ENCODE measurements at places on chromosomes 3 and 15. TPM values are rescaled to one million over a fixed set of nuclear protein-coding genes. Genes with fewer than 3 reads are reported as not detected.

- DNase-seq, result no peak
These were observed 41.8 kb downstream of the CHSY1 start for GRCh38 chr15:101210058-101210457.

- no peak for DNase-seq
These were observed 67.2 kb upstream of the SIAH2 start for GRCh38 chr3:150830094-150830681.

DNA sequence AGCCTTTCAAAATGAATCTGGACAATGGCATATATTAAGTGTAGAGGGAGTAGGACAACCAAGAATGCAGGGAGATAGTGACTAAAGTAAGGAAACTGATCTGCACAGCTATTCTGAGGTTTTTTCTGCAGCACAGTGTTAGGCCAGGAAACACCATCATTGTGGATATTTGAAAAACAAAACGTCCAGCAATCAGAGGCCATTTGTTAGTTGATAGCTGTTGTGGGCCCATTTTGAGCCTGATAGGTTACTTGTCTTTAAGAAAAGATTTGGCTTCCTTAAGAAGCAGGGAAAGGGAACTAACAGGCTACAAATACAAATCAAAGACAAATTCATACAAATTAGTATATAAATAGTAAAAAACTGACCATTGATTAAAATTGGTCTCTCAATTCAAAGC is 375.8 kb upstream of the ARL6 start:
- no peak for DNase-seq

- no peak for DNase-seq
These were observed 29.3 kb downstream of the FBLN2 start for GRCh38 chr3:13578251-13578650.

DNA sequence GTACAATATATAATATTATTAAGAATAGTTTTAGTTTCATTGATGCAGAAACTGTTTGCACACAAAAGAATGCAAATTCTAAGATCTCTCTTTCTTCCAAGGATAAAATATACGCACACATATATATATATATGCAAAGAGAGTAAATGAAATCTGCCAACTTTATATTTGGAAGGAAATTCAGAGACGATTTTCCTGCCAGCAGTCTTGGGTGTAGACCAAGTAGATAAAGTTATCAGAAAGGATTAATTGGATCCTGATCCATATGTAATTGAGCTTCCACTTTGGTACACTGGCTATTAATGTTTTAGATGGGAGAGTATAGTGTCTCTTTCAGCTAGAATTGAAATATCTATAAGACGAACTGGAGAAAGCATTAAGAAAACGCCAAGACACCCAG is 295.4 kb upstream of the IL12A start:
- no peak for DNase-seq

DNA sequence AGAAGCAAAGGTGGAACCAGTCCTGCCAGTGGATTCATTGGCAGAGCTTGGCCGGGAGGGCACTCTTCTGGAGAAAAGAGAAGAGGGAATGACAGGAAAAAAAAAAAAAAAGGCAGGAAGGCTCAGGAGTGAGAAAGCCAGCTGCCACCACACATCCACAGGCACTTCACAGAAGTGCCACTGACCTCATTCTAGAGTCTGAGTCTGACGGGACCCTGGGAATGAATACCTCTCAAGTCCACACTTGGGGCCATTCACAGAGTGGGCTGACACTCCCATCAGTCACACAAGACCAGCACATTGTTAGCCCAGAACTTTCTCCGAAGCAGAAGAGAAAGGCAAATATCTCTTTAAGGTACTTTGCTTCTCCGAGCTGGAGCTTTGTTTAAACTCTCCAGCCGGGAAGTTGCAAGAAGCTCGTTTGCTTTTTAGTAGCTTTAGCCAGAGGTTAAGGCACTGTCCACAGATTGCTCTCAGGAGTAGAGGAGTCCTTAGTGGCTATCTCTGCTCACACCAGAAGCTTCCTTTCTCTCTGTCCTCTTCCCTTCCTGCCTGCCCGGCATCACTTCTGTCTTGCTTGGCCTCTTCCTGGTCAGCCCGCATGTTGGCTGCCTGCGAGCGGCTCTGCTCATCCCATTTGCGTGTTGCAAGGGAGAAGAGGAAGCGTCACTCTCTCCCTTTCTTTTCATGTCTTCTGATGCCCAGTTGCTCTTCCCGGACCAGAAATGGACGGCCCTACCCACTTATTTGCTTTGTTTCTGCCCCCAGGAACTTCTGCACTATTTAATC is 53.8 kb downstream of the CMTM6 start:
- DNase-seq, result no peak

- peak; percentile 18 for DNase-seq
These were observed 15.4 kb downstream of the ARNT2 start for GRCh38 chr15:80419546-80419945.

- DNase-seq, result peak; percentile 62
These were observed 9.6 kb upstream of the FAM174B start for GRCh38 chr15:92665100-92665555.

- no peak for DNase-seq
These were observed 54.3 kb upstream of the TNIK start for GRCh38 chr3:171514466-171514865.

DNA sequence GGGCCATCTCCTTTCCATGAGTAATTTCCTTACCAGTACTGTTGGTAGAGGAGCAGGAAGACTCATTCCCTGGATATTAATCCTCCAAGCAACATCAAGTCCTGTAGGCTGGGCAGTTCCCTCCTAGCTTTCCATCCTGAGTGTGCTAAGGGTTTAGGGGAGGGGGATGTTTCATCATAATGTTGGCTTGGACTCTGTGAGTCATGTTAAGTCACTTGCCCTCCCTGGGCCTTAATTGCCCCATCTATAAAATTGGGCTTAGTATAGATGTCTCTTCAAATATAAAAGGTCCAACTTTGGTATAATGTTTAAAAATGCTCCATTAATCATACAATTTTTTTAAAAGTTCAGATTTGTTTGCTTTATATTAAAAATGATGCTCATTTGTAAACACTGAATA is 52.7 kb downstream of the TLE3 start:
- DNase-seq, result no peak

GRCh38 chr3:125160606-125161371 is 51.8 kb downstream of the SLC12A8 start:
- peak; percentile 35 for DNase-seq

DNA sequence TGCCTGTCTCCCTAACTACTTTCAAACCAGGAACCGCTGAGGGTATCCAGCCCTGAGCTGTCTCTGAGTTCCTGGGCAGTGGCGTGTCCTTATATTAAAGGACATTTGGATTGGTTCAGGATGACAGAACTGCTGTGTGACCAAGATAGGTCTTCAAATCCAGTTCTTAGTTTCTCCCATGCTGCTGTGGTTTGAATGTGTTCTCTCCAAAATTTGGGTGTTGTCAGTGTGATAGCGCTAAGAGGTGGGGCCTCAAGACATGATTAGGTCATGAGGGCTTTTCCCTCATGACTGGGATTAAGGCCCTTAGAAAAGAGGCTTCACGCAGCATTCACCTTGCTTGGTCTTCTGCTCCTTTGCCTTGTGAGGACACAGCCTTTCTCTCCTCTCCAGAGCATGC is 376.5 kb upstream of the TPM1 start:
- DNase-seq, result no peak

The TMC3 gene
- not detected for total RNA-seq

The CPNE4 gene
- not detected for total RNA-seq

The POLQ gene
- 10.8 TPM for total RNA-seq
